T-helper 17 cell (primary cell): ENCODE measurements at places on chromosomes 7 and 10.

DNA sequence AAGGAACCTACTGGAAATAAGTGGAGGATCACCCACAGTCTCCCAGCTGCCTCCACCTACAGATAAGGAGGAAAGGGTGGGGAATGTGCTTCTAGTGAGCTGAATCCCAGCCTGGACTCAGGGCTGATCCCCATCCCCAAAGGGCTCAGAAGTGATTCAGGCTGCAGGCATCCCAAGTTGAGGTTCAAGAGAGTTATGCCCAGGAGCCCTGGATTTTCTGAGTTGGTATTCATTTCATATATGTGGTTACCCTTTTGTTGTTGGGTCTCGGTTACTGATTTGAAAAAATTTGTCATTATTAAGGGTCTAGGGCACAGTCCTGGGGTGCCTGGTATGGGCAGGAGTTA, 30.0 kb upstream of the SRGN start:
- no peak for DNase-seq

GRCh38 chr7:107951896-107952295, 51.1 kb downstream of the LAMB1 start:
- no peak for DNase-seq

DNA sequence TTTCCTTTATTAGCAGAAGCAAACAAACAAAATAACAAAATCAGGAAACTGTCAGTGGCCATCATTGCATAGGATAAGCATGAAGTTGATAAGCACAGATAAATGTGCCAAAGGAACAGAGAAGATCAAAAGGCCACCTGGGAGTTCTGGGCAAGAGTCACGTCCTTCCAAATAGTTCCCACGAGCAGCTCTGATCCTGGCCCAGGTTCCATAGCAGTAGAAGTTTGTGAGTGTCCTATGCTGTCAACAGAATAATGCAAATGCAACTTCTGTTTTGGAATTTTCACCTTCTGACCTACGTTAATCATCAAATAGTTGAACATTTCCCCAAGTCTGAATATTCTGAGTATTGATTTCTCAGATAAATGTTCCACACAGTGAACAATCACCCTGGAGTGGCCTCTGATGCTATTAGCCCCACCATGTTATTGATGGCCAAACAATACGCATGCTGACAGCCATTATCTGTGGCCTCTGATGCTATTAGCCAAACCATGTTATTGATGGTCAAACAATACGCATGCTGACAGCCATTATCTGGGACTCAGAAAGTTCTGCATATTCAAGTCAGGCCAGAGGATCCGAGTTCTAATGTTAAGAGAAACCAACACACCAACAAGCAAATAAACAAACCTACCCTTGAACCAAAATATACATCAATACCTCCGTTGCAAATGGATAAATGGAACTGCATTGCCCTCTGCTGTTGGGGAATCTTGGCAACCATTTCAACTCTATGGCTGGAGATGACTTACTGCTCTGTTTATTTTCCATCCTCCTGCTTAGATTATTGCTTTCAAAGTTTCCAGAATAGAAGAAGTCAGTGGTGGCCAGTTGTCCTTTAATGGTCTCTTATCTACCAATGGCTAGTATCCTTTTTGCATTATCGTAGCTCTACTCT, 63.3 kb downstream of the MRC1 start:
- DNase-seq = peak; percentile 18

GRCh38 chr10:26157734-26158133, 58.8 kb upstream of the GAD2 start:
- no peak for DNase-seq

GRCh38 chr7:95525503-95525902, 39.8 kb downstream of the ASB4 start:
- no peak for DNase-seq

DNA sequence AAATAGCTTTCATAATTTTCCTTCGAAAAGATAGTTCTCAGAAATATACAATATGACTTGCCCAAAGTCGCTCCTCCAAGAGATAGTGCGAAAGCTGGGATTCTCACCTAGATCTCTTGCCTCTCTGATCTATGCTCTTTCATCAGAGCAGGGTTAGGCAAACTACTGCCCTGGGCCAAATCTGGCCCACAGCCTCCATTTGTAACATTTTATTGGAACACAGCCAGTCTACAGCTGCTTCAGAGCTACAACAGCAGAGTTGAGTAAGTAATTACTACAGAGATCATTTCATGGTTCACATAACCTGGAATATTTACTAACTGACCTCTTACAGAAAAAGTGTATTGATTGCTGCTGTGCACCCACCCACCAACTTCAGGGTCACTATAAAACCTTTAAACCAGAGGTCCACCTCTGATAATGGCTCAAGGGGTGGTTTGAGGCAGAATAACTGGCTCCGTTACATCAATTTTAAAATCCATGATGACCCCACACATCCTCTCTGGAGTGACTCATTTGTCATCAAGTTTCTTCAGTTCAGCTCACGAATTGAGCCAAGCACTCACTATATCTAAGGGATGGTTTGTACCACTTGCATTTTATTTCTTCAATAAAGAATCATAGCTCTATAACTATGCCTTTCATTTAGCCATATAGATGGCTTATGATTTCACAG, 1019.0 kb downstream of the XPNPEP1 start:
- no peak for DNase-seq

- DNase-seq = no peak
Measured at GRCh38 chr10:61898435-61898778, 3.1 kb upstream of the ARID5B start.

GRCh38 chr7:87875151-87876039, 765 bp downstream of the SLC25A40 start:
- peak; percentile 17 for DNase-seq

DNA sequence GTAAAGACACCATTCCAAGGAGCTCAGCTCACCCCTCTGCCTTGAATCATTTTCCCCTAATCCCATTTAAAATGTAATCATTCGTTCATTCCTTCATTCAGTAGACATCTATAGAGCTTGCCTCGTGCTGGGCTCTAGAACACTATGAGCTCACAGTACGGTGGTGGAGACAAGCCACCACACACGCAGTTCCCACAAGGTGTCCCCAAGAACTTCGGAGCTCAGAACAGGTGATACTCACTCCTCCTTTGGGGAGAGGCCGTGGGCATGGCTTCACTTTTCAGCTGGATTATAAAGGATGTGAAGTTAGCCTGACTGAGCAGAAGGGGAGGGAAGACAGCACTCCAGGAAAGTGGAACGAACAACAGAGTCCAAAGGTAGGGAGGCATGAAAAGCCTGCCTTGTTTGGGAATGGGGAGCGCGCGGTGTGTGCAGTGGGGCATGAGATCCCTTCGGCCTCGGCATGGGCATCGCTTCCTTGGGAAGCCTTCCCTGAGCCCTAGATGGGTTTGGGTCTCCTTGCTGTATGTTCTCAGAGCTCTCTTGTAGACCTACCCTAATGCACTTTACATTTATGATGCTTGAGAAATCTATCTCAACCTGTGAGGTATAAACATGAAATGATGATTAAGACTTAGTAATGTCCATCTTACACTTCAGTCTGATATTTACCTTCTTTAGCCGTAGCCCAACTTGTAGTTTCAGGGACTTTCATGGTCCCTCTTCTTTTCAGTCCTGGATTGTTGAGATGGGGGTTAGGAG, 809 bp upstream of the OGA start:
- no peak for DNase-seq

GRCh38 chr7:127872122-127872521, 159.1 kb downstream of the LRRC4 start:
- DNase-seq = no peak

GRCh38 chr10:59648711-59649201, 60.9 kb downstream of the SLC16A9 start:
- no peak for DNase-seq

DNA sequence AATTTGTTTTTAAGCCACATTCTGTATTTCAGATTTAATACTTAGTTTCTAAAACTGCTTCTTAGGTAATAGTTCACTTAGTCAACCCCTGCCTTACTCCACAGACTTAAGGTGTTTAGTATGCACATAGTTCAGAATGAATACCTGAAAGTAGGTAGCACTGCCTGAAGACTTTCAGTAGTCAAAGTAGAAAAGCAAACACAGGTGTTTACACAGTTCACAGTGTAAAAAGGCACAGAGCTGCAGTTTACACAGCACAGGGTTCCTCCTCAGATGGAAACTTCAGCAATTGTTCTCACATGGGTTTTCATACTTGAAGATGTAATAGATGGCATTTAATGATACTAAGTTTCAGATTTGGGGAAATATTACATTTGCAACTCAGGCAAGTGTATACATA, 3.1 kb upstream of the PKD1L1 start:
- no peak for DNase-seq

DNA sequence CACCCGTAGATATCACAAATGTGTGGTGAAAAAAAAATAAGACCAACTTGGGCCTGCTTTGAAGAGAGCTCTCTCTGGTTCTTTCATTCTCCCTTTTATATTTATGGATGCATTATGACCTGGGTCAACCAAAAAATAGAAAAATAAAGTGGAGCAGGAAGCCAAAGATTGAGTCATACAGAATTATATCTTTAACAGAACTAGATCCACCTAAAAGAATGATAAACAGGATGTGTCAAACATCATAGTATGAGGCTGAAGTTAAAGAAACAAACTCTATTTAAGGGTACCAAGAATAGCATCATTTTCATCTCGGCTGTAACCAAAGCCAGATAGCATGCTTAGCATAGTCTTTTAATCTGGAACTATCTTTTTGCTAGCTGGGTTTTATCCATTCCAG, 28.8 kb upstream of the NMT2 start:
- no peak for DNase-seq

- no peak for DNase-seq
Measured at GRCh38 chr7:23349484-23350157, 50.5 kb downstream of the MALSU1 start.

DNA sequence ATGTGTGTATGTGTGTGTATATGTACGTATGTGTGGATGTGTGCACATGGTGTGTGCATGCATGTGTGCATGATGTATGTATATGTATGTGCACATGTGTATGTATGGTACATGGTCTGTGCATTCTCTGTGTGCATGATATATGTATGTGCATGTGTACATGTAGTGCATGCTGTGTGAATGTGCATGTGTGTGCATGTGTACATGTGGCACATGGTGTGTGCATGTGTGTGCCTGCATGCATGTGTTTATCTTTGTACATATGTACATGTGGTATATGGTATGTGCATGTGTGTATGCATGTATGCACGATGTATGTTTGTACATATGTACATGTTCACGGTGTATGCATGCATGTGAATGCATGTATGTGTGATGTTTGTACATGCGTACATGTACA, 383.7 kb downstream of the TYW1 start:
- no peak for DNase-seq

- DNase-seq = no peak
Measured at GRCh38 chr7:7793921-7794320, 75.5 kb upstream of the RPA3 start.

GRCh38 chr7:80837345-80837744, 81.5 kb downstream of the SEMA3C start:
- DNase-seq = no peak

- no peak for DNase-seq
Measured at GRCh38 chr10:95820363-95820762, 64.4 kb downstream of the ENTPD1 start.

GRCh38 chr10:14374745-14375445, 44.2 kb upstream of the FRMD4A start:
- DNase-seq = no peak

GRCh38 chr7:83695128-83695960, 46.4 kb upstream of the SEMA3E start:
- DNase-seq = no peak

DNA sequence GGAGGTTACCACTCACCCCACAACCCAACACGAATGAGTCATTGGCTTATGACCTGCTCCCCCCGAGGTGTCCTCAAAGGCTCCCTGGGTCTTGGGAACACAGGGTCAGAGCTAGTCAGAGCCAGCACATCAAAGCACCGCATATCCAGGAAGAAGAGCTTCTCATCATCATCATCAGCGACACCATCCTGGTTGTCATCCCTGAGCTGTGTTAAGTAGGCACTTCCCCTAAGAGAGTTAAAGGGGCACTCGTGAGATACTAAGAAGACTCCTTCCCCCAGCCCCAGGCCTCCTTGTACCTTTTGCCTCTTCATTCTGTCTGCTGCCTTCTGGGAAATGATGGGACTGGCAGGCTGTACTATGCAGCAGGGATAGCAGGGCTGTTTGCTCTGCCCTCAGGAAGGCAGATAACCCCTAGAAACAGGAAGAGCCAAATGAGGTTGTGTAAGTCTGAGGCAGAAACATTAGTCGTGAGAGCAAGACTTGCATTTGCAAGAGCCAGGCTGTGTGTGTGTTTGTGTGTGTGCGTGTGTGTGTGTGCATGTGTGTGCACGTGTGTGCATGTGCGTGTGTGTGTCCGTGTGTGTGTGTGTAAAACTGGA, 11.1 kb upstream of the CPA1 start:
- no peak for DNase-seq

- DNase-seq = no peak
Measured at GRCh38 chr10:114306116-114306973, 67.3 kb downstream of the VWA2 start.

DNA sequence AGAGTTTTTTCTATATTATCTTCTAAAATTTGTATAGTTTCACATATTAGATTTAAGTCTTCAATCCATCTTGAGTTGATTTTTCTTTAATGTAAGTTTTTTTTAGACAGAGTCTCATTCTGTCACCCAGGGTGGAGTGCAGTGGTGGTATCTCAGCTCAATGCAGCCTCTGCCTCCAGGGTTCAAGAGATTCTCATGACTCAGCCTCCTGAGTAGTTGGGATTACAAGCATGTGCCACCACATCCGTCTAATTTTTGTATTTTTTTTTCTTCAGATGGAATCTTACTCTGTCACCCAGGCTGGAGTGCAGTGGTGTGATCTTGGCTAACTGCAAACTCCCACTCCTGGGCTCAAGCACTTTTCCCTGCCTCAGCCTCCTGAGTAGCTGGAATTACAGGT, 143.4 kb upstream of the ZNF92 start:
- DNase-seq = no peak

DNA sequence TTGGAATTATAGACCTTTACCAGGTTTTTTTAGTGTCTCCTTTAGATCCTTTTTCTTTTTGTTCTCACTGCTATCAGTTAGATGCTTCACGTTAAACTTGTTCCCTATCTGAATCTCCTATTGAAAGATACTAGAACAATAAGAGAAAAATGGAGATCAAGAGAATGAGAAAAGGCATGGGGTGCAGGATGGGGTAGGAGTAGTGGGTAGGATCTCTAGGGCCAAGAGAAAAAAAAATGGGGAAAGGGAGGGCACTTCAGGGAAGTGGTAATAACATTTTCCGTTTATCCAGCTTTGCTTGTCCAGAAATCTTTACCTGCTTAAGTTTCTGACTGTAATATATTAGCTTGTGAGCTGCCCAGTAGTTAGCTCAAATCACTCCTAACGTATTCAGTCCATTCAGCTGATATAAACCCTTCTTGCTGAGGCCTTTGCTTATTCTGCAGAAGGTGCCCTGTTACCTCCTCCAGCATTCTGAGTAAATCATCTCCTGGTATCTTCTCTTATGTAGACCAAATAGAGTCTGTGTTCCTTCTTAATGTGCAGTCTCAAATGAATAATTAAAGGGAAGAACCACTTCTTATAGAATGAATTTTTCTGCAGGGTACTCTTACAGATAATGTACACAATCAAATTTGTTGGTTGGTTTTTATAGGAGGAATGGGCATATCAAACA, 69.7 kb downstream of the ZNRF2 start:
- DNase-seq = no peak

GRCh38 chr7:108026647-108027046, 23.7 kb upstream of the LAMB1 start:
- no peak for DNase-seq

- no peak for DNase-seq
Measured at GRCh38 chr7:16471933-16472332, 6.4 kb upstream of the SOSTDC1 start.
